ENCODE measurements at places on chromosomes 1 and 21.

- no peak for DNase-seq
Measured at GRCh38 chr21:36486246-36486645, 6.3 kb upstream of the CLDN14 start.

- DNase-seq: no peak
Measured at GRCh38 chr1:201192261-201192788, 1.7 kb downstream of the IGFN1 start.

GRCh38 chr1:199015799-199016198 lies 377.0 kb downstream of the PTPRC start:
- no peak for DNase-seq

DNA sequence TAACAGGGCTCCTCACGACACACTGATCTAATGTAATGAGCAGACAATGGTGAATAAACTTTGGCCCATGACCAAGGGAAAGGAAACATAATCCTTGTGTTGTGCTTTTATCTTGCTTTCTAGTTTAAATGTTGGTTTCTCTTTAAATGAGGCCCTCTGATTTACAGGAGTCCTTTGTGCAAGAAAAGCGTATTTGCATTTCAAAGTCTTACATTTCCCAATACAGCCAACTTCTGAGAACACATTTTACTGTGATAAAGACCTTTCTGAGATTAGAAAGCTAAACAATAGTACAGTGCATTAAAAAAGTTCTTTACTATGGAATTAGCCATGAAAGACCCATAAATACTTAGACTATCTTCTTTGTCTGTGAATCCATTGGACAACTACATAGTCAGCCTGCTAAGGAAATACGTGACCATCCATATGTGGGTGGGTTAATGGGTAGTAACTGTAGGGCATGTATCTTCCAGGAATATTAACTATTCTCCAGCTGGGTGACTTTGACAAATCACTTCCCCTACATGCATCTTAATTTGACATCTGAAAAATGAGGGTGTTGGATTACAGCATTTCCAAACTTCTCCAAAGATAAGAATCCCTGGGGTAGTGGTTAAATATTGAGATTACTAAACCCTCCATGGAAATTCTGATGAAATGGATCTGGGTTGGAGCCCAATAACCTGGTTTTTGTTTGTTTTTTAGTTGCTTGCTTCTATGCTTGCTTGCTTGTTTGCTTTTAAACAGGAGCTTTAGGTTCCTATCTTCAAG lies 50.3 kb upstream of the USP1 start:
- no peak for DNase-seq

GRCh38 chr1:50335036-50335435 lies 88.2 kb downstream of the DMRTA2 start:
- no peak for DNase-seq

DNA sequence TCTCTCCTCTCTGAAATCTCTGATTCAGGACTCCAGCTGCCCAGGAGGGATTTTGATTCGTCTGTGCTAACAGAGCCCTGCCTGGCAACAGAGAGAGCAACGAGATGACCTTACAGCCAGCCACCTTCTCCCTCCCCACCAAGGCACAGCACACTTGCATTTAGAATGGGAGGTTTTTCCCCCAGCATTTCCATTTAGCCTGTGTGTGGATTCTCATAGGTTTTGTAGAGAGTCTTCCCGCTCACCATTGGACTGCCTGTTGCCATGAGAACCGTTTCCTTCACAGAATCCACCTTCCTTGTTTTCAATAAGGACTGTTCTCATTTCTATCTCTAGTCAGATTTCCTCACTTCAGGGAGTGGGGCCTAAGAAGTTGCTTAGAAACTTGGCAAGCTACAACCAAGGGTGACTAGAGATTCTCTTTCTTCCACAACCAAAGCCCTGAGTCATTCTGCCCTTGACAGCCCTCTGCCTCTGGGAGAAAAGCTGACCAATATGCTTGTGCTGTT lies 5.8 kb upstream of the IKBKE start:
- no peak for DNase-seq

GRCh38 chr1:110293601-110294104 lies 45.5 kb upstream of the RBM15 start:
- no peak for DNase-seq

DNA sequence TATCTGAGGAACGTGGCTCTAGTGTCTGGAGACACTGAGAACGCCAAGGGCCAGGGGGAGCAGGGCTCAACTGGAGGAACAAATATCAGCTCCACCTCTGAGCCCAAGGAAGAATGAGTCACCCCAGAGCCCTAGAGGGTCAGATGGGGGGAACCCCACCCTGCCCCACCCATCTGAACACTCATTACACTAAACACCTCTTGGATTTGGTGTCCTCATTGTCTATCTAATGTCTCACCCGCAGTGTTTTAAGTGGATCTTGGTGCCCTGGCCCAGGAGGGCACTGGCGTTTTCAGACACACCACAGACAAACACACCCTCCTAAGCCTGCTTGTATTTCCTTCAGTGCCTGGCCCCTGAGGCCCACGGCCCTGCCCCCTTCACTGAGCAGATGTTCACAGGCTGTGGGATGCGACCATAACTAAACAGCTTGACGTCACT lies 2.2 kb upstream of the FALEC start:
- DNase-seq: no peak

- no peak for DNase-seq
Measured at GRCh38 chr1:208557046-208557722, 313.0 kb upstream of the PLXNA2 start.

GRCh38 chr1:165174491-165174890 lies 182.0 kb downstream of the LMX1A start:
- no peak for DNase-seq

- no peak for DNase-seq
Measured at GRCh38 chr21:35204850-35205541, 155.9 kb upstream of the RUNX1 start.

DNA sequence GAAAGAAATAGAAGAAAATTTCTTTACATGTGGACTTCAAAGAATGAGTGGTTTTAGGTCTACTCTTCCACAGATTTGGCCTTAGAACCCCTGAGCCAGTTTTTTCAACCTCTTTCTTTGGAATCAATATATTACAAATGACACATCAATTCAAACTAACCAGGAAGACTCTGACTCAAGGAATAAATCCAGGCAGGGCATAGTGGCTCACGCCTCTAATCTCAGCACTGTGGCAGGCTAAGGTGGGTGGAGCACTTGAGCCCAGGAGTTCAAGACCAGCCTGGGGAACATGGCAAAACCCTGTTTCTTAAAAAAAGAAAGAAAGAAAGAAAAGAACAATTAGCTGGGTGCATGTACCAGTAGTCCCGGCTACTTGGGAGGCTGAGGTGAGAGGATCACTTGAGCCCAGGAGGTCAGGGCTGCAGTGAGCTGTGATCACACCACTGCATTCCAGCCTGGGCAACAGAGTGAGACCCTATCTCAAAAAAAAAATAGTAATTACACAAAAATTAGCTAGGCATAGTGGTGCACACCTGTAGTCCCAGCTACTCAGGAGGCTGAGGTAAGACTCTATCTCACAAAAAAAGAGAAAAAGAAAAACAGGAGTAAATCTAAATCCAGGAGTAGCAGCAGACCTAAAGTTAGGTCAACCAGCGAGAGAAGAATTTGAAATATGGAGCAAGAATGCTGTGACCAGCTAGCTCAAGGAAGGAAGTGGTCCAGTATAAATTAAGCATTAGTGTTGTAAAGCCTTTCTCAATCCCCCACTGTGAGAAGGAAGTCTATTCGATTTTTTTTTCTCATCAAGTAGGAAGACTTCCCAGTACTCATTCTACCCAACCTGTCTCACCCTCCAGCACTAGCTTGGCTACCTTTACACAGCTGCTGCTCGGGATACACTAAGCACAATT lies 1.9 kb downstream of the SORT1 start:
- no peak for DNase-seq

GRCh38 chr21:42989816-42990650 lies 15.7 kb downstream of the PKNOX1 start:
- no peak for DNase-seq

- no peak for DNase-seq
Measured at GRCh38 chr1:100972185-100972584, 53.4 kb downstream of the DPH5 start.

DNA sequence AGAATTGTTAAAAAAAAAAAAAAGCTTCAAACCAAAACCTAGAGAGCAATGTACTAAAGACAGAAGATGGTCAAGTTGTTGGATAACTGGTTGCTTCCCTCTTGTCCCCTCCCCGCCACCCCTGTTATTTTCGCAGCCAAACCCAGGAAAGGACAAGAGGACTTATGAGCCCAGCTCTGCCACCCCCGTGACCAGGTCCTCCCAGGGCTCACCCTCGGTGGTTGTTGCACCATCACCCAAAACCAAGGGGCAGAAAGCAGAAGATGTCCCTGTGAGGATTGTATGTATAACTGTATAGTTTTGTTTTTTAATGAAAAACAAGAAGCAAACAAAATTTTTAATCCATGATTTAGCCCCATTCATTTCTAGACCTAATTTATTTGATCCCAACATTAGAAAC lies 69.4 kb downstream of the VPS26C start:
- no peak for DNase-seq

DNA sequence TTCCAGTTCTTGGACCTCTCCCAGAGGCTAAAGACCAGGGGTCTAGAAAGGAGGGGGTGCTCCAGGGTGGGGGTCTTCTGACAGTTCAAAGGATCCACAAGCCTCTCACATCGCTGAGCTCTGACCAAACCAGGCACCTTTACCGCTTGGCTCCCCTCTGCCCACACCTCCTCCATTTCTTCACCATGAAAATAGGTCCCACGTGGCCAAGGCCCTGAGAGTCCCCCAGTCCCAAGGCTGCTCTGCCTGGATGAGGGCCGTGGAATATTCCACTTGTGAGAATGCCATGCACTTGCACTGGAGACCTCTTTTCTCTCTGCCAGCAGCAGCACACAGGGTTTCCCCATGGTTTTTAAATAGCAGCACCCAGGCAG lies 87.4 kb downstream of the ITPKB start:
- DNase-seq: no peak

GRCh38 chr1:17433261-17433660 lies 6.2 kb downstream of the RCC2 start:
- DNase-seq: peak; percentile 1

DNA sequence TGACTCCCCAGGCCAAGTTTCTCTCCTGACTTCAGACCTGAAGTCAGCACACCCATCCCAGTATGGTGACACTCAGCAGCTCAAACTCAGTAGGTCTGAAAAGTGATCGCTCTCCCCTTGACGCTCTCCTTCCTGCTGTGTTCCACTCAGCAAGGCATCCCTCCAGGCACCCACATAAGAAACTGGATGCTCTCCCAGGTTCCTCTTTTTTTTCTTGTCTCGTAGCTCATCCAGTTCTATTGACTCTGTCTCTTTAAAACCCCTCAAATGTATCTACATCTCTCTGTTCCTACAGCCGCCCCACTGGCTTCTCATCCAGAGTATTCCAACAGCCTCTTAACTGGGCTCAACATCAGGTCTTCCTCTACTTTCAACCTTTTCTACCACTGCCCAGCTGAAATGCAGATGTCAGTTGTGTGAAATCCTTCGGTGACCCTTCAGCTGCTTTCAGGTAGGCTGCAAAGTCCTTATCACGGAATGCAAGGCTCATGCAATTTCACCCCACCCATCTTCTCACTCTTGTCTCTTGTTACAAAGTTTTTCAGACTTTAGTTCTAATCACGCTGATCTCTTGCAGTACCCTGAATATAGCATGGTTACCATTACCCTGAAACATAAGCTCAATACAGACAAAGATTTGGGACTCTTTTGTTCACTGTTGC lies 286.2 kb upstream of the POU3F1 start:
- no peak for DNase-seq

GRCh38 chr1:244313346-244313745 lies 138.4 kb downstream of the ADSS2 start:
- DNase-seq: no peak

DNA sequence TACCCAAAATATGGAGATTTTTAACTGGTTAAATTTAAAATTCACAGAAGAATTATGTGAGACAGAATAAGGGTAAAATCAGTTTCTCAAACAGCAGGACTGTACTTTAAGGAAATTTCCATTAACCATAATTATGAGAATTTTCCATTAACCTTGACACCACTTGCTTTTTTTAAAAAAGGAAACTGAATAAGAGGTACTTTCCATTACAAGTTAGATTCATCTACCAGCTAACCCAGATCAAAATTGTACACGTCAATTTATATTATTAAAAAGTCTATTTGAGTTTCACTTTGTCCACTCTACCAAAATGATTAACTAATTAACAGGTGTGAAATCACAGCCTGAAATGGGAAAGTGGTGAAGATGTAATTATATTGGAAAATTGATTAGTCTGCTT lies 414.5 kb downstream of the DPYD start:
- no peak for DNase-seq

DNA sequence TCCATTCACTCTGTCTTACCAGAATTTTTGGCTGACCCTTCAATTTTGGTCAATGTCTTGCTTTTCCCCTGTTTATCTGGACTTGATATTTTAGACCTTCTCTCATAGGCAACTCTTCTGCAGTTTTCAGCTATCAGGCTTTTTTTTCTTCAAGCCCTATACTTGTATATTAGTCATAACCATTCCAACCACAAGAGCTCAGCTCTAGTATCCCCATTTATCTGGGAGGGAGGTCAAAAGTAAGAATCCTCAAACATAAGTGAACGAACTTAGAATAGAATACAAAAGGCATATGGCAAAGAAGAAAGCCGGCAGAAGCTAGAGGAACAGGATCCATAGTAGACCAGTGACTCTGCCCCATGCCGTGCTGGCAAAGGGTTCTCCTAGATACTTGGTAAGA lies 45.9 kb upstream of the TNFSF4 start:
- DNase-seq: no peak

- no peak for DNase-seq
Measured at GRCh38 chr1:35345439-35345981, 77.0 kb downstream of the ZMYM4 start.

GRCh38 chr1:205172729-205173366 lies 38.7 kb downstream of the DSTYK start:
- DNase-seq: peak; percentile 16

DNA sequence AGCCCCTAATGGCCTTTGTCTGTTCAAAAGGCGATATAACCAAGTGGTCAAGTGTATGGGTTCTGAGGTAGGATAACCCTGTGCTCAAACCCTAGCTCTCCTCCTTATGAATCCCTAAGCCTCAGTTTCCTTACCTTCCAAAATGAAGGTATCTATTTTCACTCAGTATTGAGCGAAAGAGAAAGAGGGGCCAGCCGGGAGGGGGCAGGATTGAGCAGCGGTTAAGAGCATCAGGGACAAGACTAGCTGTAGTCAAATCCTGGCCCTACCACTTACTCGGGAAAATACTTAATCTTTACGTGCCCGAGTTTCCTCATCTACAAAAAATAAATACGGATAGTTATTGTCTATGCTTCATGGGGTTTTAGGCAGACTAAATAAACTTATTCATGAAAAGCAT lies 25.7 kb downstream of the LY9 start:
- no peak for DNase-seq

DNA sequence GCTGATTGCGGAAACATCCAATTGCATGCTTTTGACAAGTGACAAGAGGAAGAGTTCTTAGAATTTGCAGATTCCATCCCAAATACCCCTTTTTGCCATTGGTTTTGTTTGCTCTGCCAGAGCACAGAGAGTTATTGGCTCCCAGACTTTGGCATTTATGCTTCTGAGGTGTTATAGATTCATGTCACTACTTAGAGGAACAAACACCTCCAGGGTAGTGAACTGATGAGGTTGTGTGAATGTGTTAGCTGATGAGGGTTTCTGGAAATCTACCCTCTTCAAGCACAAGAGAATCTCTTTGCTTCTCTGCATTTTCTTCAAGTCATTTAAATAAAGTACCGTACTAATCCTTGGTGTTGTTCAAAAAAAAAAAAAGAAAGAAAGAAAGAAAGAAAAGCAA lies 33.9 kb upstream of the BRINP3 start:
- DNase-seq: no peak

- peak; percentile 70 for DNase-seq
Measured at GRCh38 chr1:201119206-201120197, 7.3 kb upstream of the CACNA1S start.

- no peak for DNase-seq
Measured at GRCh38 chr1:25425098-25426085, 4.8 kb upstream of the RHCE start.

Measured in 8988T (cell line).